ENCODE measurements at places on chromosomes 2 and 18.

DNA sequence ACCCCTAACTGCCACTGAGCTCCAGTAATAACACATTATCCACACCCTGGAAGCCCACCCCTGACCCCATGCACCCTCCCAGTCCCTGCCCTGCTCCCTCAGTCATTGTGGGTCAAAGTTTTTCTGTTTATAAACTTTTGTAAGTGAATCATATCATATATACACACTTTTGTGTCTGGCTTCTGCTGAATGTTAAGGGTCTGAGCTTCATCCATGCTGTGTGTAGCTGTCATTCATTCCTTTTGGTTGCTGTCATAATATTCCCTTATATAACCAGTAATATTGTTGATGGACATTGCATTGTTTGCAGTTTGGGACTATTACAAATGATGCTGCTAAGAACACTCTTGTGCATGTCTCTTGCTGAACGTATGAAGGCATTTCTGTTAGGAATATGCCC is 14.5 kb downstream of the CNNM4 start:
- DNase-seq = no peak

DNA sequence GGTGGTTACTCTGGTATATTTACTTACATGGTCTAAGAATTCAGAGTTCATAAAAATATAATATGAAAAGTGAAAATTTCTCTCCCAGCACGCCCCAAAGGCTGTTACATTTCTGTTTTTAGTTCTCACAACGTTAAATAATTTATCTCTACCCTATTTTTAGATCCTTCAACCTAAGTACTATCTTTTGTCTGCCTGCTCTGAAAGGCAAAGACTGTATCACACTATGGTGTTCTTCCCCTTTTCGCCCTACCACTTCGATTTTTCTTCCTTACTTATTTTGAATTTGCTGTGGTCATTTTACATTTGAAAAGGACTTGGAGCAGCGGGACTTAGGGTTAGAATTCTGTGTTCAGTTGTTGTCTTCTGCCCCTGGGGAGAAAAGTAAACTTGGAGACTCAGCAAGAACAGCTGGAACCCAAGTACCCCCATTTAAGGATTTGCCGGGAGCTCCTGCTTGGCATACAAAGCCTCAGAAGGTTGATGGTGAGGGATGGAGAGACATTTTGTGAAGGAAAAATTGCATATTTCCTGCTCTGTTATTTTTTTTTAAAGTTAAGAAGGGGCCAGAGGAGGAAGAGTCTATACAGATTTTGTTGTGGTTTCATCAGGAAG is 19.0 kb downstream of the ADAM23 start:
- DNase-seq = no peak

DNA sequence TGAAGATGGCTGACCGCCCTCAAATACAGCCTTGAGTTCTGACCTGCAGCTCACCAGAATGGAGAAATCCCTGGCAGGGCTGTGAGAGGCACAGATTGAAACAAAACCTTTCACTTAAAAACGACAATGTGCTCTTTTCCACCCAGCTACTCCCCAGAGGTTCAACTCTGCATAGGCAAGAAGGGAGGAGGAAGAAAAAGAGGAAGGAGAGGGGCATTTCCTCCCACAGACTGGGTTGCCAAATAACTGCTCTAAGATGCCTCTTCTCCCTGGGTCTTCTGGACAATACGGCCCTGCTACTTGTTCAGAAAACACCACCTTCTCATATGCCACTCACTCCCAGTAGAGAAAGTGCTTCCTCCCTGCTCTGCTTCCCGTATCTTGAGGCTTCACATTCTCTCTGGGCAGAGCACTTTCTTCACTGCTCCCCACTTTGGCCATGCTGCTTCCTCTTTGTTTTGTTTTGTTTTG is 136.4 kb upstream of the SLC1A4 start:
- peak; percentile 99 for DNase-seq

DNA sequence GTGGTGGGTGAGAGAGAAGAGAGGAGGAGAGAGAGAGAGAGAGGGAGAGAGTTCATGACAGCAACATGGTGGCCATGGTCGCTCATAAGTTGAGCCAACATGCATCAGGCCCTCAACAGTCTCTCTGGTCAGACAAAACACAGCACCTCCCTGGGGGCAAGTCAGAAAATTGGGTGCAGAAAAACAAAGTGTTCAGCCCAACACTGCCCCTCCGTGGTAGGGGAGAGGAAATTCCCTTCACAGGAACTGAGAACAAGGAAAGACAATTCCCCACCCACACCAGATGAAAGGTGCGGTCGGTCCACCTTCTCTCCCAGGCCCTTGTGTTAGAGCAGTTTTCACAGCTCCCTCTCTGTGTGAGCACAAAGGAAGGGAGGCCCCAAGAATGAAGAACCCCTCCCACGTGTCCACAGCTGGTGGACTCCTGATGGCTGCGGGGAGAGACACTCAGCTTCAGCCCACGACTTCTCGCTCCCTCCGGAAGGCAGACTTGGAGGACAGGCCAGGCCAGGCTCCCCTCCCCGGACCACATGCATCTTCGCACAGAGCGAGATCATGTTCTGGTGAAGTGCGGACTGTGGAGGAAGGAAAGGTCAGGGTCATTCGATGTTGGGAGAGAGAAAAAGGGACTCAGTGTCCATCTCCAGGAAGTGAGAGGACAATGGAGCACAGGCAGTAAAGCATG is 181.7 kb downstream of the ANAPC1 start:
- peak; percentile 65 for DNase-seq

DNA sequence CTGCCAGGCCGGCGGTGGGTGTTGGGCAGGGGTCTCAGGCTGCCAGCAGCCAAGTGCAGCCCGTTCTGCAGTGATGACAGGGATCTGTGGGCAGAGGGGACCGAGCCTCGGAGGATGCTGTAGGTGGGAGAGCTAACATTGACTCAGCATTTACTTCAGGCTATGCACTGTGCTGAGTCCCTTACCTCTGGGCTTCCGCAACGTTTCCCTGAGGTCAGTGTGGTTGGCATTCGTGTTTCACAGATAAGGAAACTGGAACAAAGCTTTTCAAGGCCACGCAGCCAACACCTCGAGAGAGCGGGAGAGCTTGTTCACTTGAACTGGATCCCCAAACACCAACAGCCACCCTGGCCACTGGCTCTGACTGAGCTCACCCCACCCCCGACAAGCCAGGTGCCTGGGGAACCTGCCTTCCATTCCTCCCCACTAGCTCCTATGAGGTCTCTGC is 839 bp upstream of the GPR148 start:
- peak; percentile 1 for DNase-seq

DNA sequence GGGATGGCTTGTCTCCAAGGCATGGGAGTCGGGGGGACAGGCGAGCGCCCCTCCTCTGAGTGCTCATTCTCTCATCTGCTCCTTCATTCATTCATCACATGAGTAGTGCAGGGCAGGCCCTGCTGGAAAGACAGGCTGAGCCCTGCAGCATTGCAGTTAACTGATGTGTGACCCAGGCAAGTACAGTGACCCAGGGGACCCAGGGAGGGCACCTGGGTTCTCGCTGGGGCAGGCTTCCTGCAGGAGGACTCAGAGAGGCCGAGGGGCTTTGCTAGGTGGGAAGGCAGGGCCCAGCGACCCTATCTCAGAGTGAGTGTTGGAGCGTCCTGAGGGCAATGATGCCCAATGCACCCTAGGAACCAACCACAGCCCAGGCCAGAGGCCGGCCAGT is 30.6 kb downstream of the HJURP start:
- no peak for DNase-seq

DNA sequence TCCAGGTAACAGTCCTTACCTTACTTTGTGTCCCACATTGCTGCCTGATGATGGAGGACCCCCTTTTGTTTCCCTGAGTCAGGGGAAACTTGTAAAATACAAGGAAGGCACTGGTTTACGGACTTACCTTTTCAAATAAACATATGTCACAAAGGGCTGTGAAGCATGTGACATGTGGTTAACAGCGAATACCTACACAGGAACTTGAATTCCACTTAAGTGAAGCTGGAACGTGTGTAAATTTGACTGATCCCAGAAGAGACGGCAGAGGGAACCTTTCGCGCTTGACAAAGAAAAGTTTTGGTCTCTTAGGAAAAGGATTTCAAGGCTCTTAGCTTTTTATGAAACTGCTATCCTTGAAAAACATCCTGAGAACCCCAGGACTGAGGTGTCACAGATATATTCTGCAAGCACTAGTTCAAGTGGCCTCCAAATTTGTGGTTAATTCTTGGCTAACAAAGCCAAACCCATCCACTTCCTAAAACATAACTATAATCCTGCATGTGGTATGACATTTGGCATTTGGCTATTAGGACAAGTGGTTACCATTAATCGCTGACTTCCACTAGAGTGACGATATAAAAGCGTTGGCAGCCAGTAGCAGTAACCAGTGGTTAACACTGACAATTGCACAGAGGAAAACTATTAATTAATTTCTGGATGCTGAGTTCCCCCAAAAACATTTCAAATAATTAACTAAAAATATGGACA is 55.6 kb downstream of the ITGB6 start:
- DNase-seq = no peak

- no peak for DNase-seq
Measured at GRCh38 chr2:217367464-217367863, 507.6 kb upstream of the TNP1 start.

GRCh38 chr18:10442551-10442971 is 11.9 kb upstream of the APCDD1 start:
- no peak for DNase-seq

GRCh38 chr2:53429901-53430300 is 337.7 kb upstream of the CHAC2 start:
- no peak for DNase-seq

GRCh38 chr2:102120701-102121159 is 21.8 kb upstream of the IL1R1 start:
- no peak for DNase-seq

DNA sequence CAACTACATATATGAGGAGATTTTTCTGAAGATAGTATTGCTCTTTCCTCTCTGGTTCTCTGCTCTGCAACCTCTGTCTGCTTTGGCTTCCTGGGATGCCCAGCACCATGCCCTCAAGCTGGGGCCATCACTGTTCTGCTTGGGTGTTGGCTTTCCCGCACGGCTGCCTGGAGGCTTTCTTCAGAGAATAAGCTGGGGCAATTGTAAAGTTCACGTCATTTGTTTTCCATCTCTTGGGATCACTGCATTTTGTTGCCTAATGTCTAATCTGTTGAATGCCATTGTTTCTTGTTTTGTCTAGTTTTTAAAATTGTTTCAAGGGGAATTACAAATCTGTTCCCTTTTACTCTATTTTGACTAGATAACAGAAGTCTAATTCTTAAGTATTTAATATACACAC is 437.3 kb upstream of the NRP2 start:
- DNase-seq = no peak

- no peak for DNase-seq
Measured at GRCh38 chr18:417495-417894, 83.0 kb downstream of the COLEC12 start.

DNA sequence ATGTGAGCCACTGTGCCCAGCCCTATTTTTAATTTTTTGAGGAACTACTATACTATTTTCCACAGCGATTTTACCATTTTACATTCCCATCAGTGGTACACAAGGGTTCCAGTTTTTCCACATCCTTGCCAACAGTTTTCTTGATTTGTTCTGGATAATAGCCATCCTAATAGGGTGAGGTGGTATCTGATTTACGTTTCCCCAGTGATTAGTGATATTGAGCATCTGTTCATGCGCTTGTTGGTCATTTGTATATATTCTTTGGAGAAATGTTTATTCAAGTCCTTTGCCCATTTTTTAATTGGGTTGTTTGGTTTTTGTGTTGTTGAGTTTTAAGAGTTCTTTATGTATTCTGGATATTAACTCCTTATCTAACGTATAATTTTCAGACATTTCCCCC is 20.8 kb downstream of the TTC39C start:
- DNase-seq = no peak

- no peak for DNase-seq
Measured at GRCh38 chr2:85987266-85988174, 98.7 kb upstream of the ST3GAL5 start.

DNA sequence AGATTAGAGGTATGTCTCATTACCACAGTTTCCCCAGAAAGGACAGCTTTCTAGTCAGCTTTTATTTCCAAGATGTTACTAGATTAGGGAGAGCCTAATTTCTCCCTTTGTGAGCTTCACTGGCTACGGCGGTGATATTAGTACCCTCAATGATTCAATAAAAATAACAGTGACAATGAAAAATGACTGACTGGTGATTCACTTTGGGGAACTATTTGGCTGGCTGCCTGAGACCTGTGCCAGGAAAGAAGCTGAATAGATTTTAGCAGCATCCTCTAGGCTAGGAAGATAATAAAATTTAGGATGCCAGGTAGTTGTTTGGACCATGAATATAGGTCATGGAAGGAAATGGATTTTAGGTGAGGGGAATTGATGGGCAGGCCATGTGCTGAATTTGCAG is 178.7 kb downstream of the FMNL2 start:
- DNase-seq = no peak

GRCh38 chr2:222945887-222946286 is 85.1 kb downstream of the ACSL3 start:
- DNase-seq = no peak

DNA sequence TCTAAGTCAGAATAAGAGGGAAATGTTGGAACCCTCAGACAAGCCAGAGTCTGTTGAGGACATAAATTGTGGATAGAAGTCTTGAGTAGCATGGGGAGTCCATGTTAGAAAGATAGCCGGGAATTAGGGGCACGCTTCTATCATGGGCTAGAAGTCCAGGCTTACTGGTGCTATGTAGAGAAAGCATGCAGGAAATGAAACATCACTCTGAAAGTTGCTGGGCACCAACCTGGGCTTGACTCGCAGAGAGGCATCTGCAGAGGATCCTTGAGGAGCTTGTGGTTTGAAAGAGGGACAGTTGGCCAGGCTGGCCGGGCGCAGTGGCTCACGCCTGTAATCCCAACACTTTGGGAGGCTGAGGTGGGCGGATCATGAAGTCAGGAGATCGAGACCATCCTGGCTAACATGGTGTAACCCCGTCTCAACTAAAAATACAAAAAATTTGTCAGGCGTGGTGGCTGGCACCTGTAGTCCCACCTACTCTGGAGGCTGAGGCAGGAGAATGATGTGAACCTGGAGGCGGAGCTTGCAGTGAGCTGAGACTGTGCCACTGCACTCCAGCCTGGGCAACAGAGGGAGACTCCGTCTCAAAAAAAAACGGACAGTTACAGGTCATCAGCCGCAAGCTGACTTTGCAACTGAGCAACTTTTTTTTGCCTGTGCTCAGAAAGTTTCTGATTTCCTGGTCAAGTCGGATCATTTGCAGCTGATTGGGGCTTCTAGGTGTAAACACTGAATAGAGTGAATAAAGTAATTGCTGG is 24.9 kb downstream of the CERS6 start:
- DNase-seq = no peak

GRCh38 chr2:156401861-156402260 is 34.3 kb upstream of the GPD2 start:
- no peak for DNase-seq

- DNase-seq = no peak
Measured at GRCh38 chr2:145253492-145253891, 733.6 kb upstream of the ZEB2 start.

- peak; percentile 18 for DNase-seq
Measured at GRCh38 chr2:206556357-206556949, 85.8 kb upstream of the FAM237A start.

- peak; percentile 3 for DNase-seq
Measured at GRCh38 chr2:105919826-105920225, 175.1 kb downstream of the NCK2 start.

GRCh38 chr2:650343-651310 is 26.6 kb downstream of the TMEM18 start:
- DNase-seq = no peak

Data from AML-193 (cell line).